ENCODE measurements at places on chromosomes 11 and 22.

DNA sequence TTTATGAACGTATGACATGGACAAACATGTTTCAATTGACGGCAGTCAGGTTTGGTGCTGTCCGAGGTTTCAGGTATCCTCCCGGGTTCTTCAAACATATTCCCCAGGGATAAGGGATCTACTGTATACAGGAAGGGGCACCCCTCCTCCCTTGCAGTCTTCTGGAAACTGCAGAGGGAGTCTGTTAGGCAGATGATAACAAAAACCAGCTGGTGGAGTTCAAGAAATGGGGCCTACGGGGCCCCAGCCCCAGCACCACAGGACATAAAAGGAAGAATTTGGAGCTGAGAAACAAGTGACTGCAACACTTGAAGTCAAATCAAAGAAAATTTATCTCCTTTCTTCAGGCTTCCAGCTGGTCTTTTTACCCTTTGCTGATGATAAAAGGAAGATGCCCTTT lies 32.1 kb downstream of the SNU13 start:
- no peak for DNase-seq

DNA sequence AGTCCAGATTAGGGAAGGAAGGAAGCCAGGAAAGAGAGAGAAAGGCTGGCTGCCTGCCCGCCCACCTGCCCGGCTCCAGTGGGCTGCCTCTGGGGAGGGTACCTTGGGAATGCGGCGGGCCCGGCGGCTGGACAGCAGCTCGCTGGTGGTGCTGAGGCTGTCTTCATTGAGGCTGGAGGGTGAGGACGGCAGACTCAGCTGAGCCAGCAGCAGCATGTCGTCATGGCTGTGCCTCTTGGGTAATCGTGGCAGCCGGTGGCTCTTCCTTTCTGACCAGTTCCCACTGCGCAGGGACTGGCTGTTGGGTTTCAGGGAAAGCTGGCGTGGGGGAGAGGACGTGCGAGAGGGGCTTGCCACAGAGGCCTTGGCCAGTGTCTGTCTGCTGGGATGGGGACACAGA lies 32.9 kb downstream of the RPL27A start:
- no peak for DNase-seq

DNA sequence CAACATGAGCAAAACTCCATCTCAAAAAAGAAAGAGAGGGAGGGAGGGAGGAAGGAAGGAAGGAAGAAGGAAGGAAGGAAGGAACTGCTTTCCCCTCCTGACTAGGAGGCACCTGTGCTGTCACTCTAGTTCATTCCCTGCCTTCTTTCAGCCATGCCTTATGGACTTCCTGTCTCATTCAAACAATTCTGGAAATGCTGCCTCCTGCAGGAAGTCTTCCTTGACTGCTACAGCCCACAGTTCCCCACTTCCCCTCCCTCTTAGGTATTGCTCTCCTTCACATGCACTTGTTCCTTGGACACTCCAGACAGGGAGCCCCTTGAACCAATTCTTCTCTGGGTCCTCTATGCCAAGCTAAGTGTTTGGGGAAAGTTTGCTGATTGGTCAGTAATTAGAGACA lies 31.6 kb upstream of the WNT11 start:
- no peak for DNase-seq

DNA sequence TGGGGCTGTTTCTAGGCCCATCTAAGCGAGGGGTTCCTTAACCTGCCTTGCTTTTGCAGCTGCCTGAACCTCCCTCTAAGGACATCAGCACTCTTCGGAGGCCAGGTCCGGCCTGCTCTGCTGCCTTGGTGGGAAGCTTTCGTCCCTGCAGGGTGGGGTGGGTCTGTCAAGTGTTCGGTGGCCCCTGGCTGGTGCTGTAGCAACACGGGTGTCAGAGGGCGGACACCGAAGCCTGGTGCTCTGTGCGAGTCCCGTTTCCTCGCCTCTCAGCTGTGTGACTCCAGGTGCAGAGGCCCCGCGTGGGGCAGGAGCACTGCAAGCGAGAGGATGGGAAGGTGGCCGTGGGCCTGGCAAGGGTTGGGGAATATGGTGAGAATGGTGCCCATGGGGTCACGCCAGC lies 64.6 kb downstream of the CDKN1C start:
- DNase-seq: no peak

DNA sequence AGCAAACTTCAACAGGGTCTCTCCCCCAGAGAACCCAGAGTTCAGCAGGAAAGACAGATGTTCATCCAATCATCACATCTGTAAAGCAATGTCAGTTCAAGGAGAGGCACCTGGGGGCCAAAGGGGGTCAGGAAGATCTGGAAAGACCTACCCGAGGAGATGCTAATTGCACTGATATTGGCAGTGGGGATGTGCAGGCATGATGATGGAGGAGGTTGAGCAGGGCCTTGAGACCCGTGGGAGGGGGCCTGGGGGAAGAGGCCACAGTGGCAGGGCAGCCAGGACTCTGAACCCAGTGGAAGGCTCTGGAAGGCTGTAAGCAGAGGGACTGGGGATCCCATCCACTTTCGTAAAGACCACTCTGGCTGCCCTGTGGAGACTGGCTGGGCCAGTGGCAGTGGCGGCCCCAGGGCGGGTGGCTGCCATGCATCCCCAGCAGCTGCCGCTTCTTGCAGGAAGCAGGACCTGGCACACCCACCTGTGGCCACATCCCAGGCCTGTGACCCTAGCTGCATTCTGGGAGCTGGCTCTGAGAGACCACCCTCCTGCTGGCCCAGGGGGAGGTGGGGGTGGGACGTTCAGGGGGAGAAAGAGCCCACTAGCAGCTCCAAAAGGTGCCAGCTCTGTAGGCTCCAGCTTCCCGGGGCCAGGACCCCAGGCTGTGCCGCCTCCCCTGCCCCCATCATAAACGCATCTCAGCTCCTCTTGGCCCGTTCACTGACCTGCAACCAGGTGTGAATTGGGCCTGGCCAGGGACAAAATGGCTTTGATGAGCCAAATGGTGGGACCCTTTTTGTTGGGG lies 59.9 kb upstream of the FGF3 start:
- no peak for DNase-seq

DNA sequence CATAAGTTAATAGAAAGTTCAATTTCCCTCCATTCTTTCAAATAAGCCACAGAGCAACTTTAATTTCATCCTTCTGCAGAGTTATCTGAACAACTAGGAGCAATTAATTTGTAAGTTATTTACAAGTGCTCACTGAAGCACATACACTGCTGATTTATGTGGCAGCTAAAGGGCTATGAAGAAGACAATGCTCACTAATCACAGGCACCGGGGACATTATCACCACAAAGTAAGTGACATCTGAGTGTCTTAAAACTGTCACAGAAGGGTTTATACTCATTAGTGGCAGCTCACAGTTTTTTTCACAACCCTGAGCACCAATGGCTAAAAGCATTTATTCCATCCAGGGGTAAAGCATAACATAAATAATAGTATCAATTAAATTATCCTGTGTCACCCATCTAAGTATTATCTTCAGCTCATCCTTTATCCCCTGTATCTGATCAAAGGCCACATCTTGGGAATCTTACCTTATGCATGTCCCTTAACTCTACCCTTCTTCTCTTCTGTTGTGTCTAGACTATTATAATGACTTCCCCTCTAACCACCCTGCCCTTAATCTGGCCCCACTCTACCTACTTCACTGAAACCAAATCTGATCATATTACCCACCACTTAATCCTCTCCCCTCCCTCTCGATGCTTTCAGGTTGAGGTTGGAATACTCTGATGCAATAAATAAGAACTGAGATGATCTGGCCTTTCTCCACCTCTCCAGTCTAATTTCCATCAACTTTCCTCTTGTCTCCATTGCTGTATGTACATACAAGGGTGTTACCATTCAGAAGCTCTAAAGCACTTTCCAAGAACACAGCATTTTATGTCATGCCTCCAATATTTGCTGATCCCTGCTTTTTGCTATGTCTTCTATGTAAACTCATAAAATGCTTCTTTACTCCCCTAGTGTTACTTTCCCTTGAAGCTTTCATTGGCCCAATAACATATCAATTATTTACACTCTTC lies 252.7 kb downstream of the CASP12 start:
- no peak for DNase-seq

GRCh38 chr11:34086554-34087283 lies 18.7 kb upstream of the NAT10 start:
- no peak for DNase-seq

DNA sequence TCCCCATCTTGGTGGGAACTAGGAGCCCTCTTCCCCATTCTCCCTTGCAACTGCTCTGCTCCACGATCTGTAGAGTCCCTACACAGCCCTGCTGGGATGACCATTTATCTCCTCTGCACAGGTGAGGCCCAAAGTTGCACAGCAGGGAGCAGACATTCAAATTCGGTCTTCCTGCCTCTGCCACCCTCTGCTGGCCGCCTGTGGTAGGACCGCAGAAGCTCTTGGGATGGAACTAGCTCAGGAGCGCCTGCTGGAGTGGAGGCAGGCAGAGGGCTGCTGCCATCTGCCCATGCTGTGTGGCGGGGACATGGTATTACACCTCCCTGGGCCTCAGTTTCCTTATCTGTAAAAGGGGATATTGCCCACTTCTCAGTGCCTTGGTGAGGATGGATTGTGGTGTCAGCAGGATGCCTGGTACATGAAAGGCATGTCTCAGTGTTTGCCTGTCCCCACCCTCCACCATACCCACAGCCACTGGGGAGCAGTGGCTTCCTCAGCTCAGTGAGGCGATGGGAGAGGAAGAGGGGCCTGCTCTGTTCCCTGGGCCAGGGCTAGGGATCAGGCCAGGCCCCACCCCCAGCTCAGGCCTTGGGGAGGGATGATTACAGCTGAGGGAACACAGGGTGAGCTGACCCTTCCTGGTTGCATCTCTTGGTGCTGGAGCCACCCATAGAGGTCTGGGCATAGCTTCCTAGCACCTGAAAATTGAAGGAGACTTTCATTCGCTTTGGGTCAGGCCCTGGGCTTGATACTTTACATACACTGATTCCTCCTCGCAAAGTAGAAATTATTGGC lies 11.3 kb upstream of the OMP start:
- DNase-seq: peak; percentile 78

- peak; percentile 85 for DNase-seq
Observed at GRCh38 chr11:67583247-67584204, at the start of gene GSTP1. TSS of gene GSTP1 (plus strand) at chr11:67583812. CDS start at chr11:67583844, 32 bp downstream.

DNA sequence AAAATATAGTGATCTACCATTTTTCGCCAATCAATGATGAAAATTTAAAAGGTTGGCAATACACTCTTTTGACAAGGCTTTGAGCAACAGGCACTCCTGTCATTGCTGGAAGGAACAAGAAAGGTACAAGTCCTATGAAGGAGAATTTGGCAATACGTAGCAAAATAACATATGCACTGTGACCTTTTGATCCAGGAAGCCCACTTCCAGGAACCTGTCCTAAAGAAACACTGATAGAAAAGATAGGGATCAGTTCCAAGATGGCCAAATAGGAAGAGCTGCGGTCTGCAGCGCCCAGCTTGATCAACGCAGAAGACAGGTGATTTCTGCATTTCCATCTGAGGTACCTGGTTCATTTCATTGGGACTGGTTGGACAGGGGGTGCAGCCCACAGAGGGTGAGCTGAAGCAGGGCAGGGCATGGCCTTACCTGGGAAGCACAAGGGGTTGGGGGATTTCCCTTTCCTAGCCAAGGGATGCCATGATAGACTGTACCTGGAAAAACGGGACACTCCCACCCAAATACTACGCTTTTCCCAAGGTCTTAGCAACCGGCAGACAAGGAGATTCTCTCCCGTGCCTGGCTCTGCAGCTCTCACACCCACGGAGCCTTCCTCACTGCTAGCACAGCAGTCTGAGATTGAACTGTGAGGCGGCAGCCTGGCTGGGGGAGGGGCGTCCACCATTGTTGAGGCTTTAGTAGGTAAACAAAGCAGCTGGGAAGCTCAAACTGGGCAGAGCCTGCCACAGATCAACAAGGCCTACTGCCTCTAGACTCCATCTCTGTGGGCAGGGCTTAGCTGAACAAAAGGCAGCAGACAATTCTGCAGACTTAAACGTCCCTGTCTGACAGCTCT lies 69.7 kb upstream of the GALNT18 start:
- no peak for DNase-seq

DNA sequence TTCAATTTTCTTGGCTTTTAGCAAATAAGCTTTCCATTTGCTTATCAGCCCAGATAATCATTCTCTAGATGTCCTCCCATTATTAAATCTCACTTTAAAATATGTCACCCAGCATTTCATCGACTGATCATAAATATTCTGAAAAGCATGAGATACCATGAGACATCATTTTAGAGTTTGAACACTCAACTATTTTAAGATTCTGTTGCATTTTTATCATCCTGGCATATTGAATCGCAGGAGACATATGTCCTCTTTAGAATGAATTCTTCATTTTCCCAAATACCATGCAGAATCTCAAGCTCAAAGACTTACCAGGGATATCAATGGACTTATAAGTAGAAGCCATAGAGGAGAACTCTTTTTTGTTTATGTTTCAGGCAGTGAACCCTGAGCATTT lies at the start of gene OR52A5:
TSS of gene OR52A5 (minus strand) at position 361 of the 400 bp plus-strand sequence. CDS start 5,714 bp downstream, outside the sequence.
- DNase-seq: no peak

GRCh38 chr11:69976794-69977193 lies 101.3 kb upstream of the ANO1 start:
- DNase-seq: no peak

DNA sequence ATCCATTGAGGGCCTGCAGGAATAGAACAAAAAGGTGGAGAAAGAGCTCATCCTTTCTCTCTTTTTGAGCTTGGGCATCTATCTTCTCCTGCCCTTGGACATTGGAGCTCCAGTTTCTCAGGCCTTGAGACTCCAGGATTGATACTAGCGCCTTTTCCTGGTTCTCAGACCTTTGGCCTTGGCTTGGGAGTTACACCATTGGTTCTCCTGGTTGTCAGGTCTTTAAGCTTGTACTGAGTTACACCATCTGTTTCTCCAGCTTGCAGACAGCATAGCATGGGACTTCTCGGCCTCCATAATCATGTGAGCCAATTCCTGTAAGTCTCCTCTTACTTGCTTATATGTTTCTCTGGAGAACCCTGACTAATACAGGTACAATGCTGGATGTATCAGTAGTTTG lies 72.6 kb downstream of the GRK3 start:
- no peak for DNase-seq

GRCh38 chr11:80636999-80637398 lies 1196.2 kb upstream of the TENM4 start:
- no peak for DNase-seq

- no peak for DNase-seq
Observed at GRCh38 chr22:24095826-24096757, 85.0 kb downstream of the CABIN1 start.

DNA sequence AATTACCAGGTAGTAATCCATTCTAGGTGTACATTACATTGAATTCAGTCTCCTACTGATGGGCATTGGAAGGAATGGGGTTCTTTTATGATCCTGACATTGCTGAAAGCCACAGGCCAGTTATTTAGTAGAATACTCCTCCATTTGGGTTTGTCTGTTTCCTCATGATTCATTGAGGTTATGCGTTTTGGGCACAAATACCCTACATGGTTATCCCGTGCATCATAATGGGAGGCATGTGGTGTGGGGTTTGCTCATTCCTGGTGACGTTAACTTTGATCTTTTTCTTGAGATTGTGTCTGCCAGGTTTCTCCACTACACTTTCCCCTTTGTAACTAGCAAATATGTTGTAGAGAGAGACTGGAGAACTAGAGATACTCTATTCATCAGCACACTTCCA lies 5.5 kb downstream of the FOLR3 start:
- peak; percentile 89 for DNase-seq

DNA sequence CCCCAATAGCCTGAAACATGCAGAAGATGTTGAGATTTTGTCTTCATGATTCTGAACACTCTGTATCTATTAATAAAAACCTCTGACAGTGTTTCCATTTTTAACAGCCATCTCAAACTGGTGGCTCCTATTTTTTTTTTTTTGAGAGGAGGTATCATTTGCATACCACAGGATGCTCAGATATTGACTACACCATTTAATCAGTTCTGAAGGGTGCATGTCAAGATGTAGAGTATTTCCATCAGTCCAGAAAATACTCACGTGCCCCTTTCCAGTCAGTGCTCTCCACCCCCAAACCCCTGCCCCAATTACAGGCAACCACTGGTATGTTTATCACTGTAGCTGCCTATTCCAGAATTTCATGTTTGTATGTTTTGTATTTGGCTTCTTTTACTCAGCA lies 85.3 kb upstream of the SORL1-AS1 start:
- DNase-seq: no peak
